CD8-positive, alpha-beta T cell (primary cell): ENCODE measurements at places on chromosomes 4 and X.

DNA sequence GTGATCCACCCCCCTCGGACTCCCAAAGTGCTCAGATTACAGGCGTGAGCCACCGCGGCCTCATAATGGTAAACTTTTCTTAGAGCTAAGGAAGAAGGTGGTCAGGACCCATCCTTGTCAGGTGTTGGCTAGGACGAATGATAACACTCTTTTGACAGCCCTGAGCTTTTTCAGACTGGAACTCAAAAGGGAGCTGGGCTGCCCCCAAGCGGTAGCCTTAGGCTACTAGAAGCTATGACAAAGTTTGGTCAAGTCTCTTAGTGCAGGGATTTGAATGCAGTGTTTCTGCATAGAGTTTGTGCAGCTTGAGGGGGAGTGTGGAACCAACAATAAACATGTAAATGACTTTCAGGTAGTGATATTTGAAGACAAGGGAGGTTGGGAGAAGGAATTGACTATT, 11.8 kb upstream of the HSD17B10 start:
- DNase-seq: peak; percentile 56

GRCh38 chrX:24603191-24603590, 44.0 kb downstream of the PCYT1B start:
- no peak for DNase-seq

- no peak for DNase-seq
These were observed 122.9 kb downstream of the SYNPO2 start for GRCh38 chr4:119011607-119011988.

DNA sequence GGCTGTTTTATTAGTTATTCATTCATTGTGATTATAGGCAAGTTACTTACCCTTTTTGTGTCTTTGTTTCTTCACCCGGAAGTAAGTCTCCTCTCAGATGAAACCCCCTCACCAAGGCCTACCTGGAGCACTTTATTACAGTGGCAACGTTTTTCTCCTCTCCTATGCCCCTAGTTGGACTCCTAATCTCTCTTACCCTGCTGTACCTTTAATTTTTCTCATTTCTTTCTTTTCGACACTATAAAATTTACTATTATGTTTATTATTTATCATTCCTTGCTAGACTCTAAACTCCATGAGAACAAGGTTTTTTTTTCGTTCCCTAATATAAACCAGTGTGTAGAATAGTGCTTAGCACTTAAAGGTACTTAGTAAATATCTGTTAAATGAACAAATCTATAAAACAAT, 17.5 kb downstream of the STAP1 start:
- no peak for DNase-seq

GRCh38 chrX:69127466-69127865, 37.8 kb downstream of the PJA1 start:
- DNase-seq: no peak

- no peak for DNase-seq
These were observed 205.7 kb upstream of the BCOR start for GRCh38 chrX:40303256-40304077.

DNA sequence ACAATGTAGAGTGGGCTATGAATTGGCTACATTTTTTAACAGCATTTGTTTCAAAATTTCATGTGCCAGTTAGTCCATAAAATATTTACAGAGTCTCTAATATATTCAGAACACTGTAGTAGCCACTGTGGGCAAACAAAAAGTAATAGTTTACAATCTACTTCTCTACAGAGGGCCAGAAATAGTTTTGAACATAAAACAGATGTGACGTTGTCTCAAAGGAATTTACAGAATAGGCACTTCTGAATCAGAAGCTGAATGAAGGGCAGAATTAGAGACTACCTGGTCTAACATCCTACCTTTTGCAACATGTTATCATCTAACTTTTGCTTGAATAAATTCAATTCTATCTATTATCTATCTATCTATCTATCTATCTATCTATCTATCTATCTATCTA, 811.9 kb upstream of the EPHA5 start:
- no peak for DNase-seq

GRCh38 chrX:68098431-68098830, 334.9 kb downstream of the OPHN1 start:
- DNase-seq: no peak

GRCh38 chrX:98523521-98523920, 1639.8 kb downstream of the RPA4 start:
- no peak for DNase-seq

GRCh38 chrX:102154900-102155805, 624 bp downstream of the BEX5 start:
- DNase-seq: no peak

DNA sequence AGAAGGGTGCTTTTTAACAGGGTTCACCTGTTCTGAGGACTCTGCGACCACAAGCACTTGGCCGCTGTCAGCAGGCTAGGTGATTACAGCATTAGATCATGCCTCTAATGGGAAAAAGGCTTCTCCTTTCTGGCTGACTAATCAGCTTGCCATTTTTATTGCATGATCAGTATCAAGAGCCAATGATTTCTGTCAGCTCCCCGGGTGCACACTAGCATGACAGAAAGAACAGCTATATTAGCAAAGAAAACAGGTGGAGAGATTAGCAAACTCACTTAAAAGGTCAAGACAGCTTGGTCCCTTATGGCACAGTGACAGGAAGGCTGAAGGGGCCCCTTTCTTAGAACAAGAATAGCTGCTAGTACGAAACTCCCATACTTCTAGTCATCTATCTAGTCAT, 170.0 kb downstream of the SMIM20 start:
- DNase-seq: no peak

DNA sequence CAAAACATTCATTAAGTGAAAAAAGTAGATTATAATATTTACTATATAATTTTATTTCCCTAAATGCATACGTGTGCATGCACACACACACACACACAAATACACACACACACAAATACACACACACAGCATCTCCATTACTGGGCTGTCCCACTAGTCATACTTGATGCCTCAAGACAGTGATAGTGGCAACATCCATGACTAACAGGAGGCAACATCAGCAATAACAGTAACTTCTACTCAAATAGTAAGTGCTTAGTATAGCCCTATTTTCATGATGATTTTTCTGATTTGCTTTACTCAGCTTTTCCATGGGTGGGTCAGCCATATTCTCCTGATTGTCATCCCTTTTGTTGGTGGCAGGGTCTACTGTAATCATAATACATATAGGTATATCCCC, 325.9 kb upstream of the TEX13C start:
- no peak for DNase-seq

DNA sequence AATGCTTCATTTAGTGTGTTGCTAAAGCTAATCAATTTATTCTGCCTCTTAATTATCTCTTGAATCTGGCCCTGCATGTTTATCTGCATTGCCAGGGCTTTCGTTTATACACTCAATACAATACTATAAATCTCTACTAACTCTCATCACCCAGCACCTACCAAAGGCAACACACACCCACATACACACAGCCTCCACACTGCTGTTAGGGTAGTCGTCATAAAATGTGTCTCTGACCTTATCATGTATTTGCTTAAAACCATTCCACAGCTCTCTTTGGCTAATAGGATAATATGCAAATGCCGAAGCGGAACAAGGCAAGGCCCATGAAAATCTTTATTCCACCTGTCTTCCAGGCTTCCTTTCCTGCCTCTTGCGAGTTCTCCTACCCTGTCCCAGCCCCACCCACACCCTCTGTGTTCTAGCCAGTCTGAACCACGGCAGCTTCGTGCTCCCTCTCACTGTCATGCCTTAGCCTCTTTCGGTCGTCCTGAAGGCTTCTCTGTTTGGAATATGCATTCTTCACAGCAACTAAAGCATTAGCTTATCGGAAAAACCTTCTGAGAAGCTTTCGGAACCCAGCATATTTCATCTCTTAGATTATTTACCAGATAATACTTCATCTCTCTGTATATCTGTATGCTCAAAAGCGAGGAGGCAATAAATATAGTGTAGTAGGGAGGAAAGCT, 333.5 kb downstream of the TENM3 start:
- no peak for DNase-seq

- peak; percentile 55 for DNase-seq
These were observed 677 bp upstream of the CYP4V2 start for GRCh38 chr4:186190581-186191199.

DNA sequence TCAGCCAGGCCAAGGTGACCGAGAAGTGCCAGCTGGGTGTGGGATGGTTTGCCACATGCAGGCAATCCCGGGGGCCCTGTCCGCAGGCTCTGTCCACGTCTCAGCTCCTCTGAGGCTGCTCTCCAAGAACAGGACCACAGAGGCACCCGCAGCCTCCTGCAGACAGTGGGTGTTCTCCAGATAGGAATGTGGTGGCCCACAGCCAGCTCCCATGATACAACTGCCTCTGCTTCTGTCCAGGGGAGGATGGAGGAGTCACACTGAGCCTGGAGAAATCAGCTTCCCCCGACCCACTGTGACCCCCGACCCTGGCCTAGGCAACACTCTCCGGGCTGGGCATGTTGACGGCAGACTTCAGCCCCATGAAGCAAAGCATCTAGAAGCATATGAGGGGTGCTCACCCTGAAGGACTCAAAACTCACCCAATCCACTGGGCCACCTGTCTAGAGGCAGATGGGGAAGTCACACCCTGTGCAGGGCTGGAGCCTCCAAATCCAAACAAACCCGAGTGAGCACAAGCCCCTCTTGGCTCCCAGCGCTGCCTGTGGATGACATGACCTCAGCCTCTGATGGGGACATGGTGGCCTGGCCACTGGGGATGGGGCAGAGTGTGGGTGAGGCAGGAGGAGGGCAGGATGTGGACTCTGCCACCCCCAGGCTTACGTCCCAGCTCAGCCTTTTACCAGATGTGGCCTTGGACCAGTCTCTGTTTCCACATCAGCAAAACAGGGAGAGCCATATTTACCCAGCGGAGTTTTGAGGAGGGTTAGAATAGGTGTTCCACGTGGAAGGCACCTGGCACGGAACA, 102.3 kb downstream of the PSAPL1 start:
- DNase-seq: no peak

- no peak for DNase-seq
These were observed 242.1 kb upstream of the TRAM1L1 start for GRCh38 chr4:117327491-117327890.

DNA sequence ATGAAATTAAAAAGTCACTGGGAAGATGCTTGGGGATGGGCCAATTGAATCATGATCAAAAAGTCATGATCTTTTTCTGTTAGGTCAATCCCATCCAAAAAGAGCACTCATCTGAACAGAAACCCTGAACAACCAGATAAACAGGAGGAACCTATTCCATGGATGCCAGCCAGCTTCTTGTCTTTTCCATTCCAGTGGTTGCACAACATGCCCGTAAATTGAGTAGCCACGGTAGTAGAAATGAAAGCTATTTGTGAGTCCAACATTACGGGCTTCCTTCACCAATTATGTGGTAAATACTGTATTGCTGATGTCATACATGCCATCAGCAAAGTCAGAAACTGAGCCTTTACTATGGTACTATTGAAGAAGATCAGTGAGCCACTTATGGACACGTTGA, 982.4 kb upstream of the HS3ST1 start:
- DNase-seq: no peak

- no peak for DNase-seq
These were observed 192.0 kb downstream of the PPP3CA start for GRCh38 chr4:101155368-101155767.

- DNase-seq: no peak
These were observed 36.3 kb downstream of the SNCA start for GRCh38 chr4:89800527-89801103.
